ENCODE measurements at places on chromosomes 11 and 22.

DNA sequence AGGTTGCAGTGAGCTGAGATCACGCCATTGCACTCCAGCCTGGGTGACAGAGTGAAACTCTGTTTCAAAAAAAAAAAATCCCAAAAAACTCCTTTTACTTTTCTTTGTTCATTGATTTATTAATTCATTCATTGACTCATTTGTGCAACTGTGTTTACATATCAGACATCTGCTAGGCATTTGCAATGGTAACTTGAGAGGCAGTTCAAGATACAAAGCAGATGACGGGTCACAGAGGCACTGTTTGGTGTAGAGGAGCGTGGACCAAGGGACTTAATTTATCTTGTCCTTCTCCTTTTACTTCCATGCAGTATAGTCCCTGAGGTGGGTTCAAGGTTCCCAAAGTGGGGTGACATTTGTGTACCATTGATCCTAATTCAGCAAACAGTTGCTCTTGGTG is 71.4 kb downstream of the KIAA1671 start:
- no peak for DNase-seq

GRCh38 chr11:116537121-116537520 is 235.7 kb downstream of the BUD13 start:
- DNase-seq = no peak

GRCh38 chr11:74506823-74507222 is 13.3 kb upstream of the LIPT2 start:
- no peak for DNase-seq

DNA sequence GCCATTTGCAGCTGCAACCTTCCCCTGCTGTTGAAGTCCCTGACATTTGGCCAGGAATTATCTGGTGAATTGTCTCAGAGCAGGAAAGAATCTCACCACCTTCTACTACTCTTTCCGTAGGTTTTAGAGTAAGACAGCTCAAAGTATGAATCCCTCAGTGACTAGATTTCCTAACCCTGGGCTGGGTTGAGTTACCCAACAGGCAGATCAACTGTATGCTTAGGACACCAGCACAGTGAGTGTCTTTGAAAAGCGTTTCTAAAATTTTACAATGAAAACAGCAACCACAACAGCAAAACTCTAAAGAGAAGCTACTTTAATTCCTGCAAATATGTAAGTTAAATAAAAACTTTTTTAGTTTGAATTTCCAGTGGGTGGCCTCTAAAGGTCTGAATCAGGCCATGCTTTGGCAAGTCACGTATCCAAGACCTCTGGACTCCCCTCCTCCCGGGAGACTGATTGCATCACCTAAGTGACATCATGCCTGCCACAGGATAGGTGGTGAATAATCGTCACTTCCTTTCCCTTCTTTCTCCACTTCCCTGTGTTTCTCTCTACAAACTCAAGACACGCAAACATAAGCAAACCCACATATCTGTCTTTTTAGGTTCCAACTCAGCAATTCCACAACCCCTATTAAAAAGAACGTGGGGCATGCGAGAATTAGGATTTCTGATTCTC is 7.8 kb downstream of the OR8B12 start:
- DNase-seq = no peak

DNA sequence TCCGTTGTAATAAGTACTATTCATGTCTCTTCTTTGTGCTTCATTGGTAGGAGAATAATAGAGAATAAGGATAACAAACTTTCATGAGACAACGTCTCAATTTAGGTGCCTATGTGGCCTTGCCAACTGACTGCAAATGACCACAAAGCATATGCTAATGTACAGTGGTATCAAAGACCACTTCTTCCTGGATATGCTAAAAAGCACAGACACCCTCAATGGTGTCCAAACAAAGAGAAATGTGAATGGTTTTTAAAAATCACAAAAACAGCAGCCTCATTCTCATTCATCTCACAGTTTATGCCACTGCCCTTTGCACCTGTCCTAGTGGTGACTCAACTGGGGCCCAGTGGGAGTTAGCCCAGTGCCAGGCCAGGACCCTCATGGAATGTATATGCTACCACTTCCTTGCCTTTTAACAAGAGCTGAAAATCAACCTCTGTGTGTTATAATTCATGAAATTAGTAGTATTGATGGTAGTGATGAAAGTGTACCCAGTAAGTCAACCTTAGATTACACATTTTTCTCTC is 65.2 kb upstream of the MTMR2 start:
- DNase-seq = no peak

- DNase-seq = no peak
Observed at GRCh38 chr11:99920956-99921355, 766.1 kb upstream of the ARHGAP42 start.

DNA sequence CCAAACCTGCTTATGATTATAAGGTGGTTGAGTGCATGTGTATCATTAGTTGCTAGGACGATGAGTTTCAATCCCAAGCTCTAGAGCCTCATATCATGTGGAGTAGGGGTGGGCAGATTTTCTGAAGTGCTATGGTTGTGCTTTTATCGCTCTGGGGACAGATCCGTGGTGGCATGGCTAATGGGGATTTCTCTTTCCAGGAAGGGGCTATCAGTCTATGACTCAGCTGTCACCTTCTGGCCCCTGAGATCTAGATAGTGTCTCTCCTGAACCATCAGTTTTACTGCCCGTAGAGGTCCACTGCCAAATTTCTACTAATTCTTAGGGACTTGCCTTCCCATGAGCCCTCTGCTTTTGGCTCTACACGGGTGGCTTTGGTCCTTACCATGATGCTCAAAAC is 51.8 kb downstream of the FDX1 start:
- DNase-seq = no peak

DNA sequence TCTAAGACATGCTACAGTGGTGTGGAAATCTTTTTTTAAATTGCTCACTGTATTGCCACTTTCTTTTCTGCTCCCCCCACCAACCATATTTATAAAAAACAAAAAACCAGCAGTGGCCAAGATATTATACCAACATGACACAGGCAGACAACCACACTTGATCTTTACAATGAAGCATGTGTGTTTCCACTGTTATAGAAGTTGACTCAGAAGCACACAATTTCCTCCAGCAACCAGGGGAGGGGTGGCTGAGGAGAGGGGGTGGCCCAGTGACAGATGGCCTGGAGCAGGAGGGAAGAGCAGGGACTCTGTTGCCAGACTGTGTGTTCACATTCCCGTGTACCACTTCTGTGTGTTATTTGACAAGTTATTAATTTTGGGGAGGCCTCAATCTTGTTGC is 14.8 kb downstream of the CD59 start:
- peak; percentile 23 for DNase-seq

GRCh38 chr11:86014221-86014620 is 54.7 kb downstream of the PICALM start:
- DNase-seq = no peak

DNA sequence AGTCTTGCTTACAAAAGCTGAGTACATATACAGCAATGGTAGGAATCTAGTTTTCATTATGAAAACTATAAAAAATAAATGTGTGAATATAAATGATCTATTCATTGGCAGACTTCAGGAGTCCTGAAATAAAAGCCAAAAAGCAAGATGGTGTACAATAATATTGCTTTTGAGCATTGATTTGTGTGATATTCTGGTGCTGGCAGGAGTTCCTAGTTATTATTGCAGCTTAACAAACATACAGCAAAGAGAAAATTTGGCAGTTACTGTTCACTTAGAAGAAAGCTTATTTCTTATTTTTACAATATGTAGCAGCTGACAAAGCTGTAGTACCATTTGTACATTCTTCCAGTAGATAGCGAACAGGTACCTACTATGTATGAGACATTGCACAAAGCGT is 1518.9 kb upstream of the TENM4 start:
- DNase-seq = no peak

DNA sequence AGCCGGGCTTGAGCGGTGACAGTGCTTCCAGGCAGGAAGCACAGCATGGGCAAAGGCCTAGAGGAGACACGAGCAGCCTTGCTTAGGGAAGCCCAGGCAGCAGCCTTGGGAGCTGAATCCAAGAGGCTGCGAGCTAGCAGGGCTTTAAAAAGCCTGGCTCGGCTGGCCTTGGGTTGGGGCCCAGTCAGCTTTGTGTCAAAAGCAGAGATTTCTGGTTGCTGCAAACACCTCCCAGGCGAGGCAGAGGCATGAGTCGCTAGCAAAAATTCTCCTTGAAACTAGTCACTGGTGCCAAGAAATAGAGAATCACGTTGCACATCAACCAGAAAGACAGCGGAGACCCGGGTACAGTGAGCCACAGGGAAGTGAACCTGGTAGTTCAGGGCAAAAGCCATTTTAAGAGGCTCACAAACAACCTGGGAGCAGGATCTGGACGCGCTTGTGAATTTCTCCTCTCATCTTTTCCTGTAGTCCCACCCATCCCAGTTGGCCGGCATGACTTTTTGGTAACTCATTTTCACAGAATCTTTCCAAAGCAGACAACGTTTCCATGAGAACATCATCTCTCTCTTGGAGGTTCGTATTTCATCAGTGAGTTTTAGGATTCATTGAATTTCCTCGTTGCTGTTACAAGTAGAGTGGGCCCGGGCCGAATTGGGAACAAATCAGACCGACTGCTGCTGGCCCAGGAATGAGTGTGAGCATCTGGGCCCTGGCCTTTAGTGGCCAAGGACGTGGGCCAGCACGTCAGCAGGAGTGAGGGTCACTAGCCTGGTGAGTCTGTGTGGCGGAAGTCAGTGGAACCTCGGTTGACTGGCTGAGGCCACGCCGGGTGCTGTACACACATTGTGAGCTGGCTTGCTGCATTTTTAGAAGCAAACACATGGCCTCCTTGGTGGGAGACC is 16.4 kb upstream of the FGF4 start:
- no peak for DNase-seq

DNA sequence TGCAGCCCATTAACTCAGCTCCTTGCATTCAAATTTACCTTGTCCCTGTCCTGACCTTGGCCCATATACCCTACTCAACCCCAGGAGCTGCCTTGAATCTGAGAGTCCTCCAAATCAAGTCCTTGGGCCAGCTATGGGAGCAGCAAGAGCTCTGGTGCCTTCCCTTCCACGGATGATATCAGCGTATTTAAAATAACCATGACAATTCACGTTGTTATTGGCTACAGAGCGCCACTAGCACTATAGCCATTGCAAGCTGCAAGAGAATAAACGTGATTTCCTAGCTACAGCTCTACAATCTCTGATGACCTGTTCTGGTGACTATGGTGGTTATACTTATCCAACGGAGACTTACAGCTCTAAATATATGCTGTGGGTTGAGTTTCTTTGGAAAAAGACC is 357.8 kb downstream of the LARGE1 start:
- no peak for DNase-seq

DNA sequence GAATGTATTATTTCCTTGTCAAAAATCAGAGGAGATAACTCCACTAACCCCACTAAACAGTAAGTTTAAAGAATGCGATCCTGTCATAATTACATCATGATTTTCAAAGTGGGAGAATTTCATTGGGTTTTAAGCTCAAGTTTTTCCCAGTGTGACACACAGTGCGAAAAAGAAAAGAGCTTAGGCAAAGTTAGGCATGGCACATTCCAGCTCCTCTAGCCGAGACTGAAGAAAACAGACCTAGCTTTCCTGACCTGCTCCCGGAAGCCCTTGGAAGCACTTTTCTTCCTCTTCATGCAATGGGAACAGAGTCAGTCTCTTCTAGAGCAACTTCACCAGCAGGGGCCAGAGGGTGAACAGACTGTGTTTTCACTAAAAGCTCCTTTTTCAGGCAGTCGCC is 76.6 kb upstream of the AKIP1 start:
- no peak for DNase-seq

DNA sequence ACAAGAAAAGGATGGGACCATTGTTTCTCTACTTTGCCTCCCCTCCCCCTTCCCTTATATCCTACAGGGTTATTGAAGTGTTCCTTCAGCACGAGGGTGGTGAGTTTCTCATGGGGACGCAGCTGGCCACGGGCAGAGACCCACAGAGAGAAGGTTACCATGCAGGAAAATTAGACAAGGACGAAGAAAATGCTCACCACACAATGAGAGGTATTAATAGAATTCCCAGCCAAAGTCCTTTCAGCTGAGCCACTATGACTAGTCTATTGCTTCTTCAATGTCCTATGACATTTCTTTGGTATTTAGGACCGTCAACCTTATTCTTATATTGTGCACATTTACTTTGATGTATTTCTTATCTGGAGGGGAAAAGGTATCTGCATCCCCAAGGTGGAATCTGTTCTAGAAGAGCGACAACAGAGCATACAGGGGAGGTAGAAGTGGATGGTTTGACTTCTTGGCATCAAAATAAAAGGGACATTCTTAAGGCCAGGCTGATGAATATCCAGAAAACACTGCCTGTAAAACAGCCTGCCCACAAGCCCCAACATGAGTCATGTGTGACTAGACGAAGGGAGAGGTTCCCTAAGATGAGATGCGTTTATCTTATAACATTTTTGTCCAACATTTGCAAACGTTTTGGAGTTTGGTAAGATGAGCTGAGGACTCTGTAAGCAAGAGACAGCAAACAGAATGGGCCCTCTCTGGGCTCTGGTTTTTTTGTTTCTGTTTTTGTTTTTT is 209.8 kb upstream of the NARS2 start:
- no peak for DNase-seq
